Activated CD4-positive, alpha-beta T cell treated with anti-CD3 and anti-CD28 coated beads, Interleukin-2, amount 10 ng/mL, durations not matched to agents 7 days and 5 days (primary cell): ENCODE measurements at places on chromosomes 3 and 15. TPM values are rescaled to one million over a fixed set of nuclear protein-coding genes. Genes with fewer than 3 reads are reported as not detected.

DNA sequence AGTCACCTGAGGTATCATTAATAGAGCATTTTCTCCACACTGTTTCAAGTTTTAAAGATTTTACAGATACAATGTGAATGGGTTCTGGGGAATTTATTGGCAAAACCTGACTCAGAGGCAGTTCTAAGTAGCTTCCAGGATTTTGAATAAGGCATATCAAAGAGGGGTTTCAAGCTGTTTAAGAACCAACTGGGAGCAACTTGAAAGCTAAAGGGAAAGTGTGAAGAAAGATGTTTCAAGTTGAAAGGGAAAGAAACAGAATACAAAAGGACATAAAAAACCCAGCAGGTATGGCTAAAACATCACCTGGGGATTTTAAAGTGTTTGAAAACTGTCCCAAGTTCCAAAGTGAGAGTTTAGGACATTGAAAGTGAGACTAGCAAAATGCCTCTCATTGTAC lies 17.8 kb upstream of the SERPINI2 start:
- DNase-seq = no peak

DNA sequence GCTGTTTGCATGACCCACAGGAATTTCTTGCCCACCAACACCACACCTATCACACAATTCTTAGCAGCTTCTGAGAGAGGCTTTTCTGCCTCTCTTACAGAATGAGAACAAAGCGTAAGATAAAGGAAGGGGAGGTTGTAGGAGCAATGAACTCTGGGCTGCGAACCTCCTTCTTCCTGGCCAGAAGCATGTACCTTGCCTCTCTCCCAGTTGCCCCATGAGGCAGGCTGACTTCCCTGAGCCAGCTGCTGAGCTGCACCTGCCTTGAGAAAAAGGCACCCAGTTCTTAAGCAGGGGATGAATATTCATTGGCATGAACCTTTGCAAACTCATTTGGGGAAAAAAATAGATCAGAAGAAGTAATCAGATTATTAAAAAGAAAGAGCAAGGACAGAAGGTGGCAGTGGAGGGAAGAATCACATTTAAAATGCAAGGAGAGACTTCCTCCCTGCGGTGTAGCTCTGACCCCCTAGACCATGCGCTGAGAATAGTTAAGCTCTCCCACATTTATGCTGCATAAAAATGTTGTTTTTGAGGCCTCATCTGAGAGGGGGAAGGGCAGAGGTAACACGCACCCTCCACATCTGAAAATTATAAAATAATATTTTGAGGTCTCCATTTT lies 304.8 kb downstream of the EPHB1 start:
- DNase-seq = no peak

DNA sequence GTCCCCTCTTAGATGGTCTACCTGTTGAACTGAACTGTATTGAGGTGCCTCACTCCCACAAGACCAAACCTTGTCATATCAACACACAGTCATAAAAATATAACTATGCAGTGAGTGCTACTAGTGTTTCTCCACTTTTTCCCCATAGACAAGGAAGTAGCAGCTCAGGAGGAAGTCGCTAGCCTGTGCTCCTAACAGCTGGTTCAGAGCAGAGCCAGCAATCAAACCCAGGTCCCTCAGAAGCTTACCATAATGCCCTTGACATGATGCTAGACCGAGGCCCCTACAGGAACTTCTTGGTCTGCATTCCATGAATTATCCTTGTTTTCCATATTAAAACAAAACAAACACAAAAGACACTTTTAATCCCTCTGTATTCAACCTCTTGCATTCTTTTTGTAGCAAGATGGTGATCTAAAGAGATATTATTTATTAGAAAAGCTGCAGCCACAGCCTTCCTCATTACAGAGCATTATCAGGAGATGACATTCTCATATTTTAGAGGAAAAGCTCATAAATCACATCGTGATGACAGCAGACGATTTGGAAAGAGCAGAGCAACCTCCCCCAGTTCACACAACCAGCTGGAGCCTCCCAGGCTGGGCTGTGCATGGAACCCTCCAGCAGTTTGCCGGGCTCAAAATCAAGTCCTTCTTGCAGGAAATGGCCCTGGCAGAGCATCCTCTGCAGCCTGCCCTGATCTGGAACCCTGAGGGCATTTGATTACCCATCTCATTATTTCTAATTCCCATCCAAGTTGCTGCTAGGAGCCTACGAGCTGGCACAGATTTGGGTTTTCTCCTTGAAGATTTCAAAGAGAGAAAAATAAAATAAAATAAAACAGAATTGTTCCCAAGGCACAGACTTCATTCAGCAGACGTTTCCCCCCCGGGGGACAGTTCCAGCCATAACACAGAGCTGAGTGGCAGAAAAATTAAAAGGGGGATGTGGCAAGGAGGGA lies 118.8 kb downstream of the SRGAP3 start:
- no peak for DNase-seq

DNA sequence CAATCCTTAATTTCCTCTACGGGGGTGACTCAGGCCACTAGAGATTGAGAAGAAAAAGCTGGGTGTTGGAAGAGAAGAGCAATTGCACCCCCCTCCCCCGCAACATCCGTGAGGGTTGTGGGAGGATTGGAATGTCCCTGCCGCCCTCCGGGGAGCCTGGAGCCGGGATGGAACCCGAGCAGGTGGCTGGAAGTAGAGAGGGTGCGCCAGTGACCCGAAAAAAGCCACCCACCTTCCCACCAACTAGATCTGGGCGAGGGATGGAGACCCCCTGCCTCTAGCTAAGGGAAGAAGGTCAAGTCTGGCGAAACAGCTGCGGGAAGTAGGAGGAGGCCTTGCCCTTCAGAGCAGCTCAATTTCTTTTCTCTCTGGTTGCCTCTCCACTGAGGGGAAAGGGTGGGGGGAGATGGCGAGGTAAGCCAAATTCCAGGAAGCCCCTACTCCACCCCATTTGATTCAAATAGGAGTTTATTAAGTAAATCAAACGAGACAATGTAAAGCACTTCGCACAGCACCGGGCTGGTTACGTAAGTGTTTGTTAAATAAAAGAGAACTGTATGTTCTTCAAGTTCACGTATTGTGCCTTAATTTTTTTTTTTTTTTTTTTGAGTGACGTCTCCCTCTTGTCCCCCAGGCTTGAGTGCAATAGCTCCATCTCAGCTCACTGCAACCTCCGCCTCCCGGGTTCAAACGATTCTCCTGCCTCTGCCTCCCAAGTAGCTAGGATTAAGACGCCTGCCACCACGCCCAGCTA lies 1.1 kb upstream of the WWTR1 start:
- no peak for DNase-seq

GRCh38 chr15:62618432-62618831 lies 424.1 kb upstream of the TPM1 start:
- no peak for DNase-seq

GRCh38 chr3:190862209-190863118 lies at the start of gene GMNC:
Gene GMNC, minus strand, starts transcription at chr3:190862694. Its CDS starts 79 bp downstream, at chr3:190862615.
- peak; percentile 40 for DNase-seq

GRCh38 chr15:99674279-99674678 lies 59.0 kb downstream of the LYSMD4 start:
- no peak for DNase-seq

GRCh38 chr3:64331605-64332004 lies 106.3 kb upstream of the PRICKLE2 start:
- no peak for DNase-seq

DNA sequence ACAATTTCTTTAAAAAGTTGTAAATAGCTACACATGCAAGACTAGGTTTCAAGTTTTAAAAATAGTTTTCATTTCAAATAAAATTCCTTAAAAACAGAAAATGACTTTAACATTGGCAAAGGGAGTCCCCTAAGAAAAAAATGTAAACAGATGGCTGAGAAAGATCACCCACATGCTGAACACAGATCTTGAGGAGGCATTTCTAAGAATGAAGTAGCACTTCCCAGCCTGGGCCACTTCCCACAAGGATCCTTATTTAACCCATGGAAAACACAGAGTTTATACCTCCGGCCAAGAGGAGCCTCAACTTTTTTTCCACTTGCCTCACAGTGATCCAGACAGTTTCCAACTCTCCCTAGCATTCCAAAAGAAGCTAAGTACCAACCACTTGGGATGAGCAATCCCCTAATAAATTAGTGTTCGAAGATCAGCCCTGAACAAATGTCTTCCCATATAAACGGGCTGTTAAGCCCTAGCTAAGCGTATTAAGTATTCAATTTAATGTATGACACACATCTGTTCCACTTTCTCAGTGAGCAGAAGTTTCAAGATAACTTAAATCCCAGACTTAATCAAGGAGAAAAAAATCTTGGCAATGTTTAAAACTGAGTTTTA lies 61.4 kb downstream of the GADL1 start:
- DNase-seq = no peak

DNA sequence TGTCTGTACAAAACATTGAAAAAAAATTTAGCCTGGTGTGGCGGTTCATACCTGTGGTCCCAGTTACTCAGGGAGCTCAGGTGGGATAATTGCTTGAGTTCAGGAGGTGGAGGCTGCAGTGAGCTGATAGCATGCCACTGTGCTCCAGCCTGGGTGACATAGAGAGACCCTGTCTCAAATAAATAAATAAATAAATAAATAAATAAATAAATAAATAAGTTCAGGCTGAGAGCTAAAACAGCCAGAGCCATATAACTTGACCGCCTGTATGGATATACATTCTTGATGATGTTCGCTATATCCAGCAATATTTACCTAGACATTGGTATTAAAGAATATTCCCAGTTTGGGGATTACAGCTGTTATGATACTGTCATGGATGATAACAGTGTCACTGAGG lies 146.9 kb downstream of the KCNH8 start:
- DNase-seq = no peak

DNA sequence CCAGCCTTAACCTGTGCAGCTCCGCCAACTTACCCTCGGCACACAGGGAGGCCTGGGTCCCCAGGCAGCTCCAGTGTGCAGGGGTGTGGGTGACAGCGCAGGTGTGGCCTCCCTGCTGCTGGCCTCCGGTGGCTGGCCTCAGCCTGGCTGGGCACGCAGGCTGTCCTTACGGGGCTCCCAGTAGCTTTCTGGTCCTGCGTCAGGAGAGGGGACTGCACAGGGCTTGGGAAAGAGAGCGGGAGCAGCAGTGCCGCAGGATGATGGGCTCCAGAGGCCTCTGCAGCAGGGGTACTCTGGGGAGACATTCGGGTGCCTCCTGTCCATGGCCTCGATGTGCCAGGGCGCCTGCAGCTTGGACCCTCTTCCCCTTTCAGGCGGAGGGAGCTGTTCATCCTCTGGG lies 9.4 kb downstream of the APBA2 start:
- no peak for DNase-seq

- DNase-seq = no peak
Measured at GRCh38 chr15:70084461-70084860, 13.3 kb downstream of the TLE3 start.

DNA sequence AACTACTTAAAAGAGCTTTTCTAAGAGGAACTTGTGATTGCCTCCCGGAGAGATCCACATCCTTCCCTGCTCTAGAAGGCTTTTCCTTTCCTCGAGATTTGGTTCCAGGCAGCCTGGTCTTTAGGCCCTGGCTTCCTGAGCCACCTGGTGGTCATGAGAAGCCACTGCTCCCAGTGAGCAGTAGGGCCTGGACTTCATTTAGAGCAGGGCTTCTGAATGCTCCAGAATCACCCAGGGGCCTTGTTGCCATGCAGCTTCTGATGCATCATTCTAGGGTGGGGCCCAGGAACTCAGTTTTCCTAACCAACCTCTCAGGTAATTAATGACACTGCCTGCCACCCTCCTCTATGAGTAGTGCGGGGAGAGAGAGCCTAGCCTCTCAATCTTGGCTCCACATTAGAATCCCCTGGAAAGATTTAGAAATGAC lies 29.6 kb downstream of the PSMD6 start:
- DNase-seq = peak; percentile 60

DNA sequence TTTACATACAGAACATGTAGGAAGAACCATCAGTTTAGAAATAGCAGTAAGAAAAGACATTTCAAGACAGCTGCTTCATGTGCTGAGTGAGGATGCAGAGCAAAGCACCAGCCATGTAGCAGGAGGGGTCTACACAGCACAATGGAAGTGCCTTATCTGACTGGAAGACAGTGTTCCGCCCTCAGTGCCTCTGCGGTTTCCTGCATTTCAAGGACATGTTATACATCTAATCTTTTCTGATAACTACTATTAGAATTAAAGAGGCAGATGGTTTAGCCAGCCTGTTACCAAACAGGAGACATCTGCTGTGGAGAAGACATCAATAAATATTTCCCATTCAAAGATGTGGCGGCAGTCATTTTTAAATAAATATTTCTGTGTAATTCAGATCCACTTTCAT lies 10.6 kb downstream of the LSG1 start:
- DNase-seq = no peak

GRCh38 chr3:171049861-171050444 lies 23.4 kb upstream of the SLC2A2 start:
- DNase-seq = peak; percentile 60

DNA sequence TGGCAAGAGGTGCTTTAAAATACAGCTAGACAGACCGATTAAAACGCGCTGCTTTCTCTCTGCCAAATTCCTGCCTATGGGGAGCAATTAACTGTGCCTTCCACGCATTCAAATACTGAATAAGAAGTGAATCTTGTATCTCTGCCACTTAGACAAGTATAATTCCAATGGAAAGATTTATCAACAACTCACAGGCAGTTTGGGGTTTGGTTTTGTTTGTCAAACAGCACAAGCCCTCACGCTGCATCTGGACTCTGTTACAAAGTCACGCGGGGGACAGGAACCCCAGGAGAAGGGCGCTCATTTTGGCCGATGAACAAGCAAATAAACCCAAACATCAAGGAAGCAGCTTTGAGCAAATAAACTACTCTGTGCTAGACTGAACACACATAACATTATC lies 61.8 kb upstream of the TMCO5A start:
- DNase-seq = no peak

GRCh38 chr3:7158516-7158915 lies 297.6 kb downstream of the GRM7 start:
- DNase-seq = no peak

- no peak for DNase-seq
Measured at GRCh38 chr15:29873947-29874411, 51.7 kb upstream of the TJP1 start.

GRCh38 chr3:46719044-46719565 lies 1.4 kb upstream of the PRSS50 start:
- DNase-seq = no peak

DNA sequence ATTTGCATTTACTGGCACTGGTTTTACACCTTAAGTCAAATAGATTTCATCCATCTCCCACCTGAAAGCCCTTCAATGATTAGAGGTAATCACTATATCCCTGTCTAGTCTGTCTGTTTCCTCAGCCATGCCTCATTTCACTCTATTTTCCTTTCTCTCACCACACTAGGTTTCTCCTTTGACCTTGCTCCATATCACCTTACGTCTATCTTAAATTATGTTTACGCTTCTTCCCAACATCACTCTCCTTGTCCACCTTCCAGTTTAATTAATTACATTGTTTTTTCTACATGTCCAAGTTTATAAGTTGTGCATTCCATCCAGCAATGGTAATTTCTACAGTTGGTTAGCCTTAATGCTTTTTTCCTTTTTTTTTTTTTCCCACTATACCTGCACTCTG lies 396.7 kb upstream of the PDZRN3 start:
- DNase-seq = no peak

The CCR9 gene
- total RNA-seq = 0.15 TPM

The CYP1A1 gene
- total RNA-seq = 2.9 TPM

The DZIP3 gene
- 13.8 TPM for total RNA-seq

The MCF2L2 gene
- 3.6 TPM for total RNA-seq

The ZNF80 gene
- 0.10 TPM for total RNA-seq

The CPA3 gene
- not detected for total RNA-seq

The PLA2G4E gene
- not detected for total RNA-seq

The PLSCR2 gene
- 0.35 TPM for total RNA-seq

The IL12A gene
- total RNA-seq = not detected

The PLA2G4D gene
- total RNA-seq = not detected

The NECTIN3 gene
- 3.9 TPM for total RNA-seq

The PRR20G gene
- not detected for total RNA-seq

The ATP13A3 gene
- total RNA-seq = 73.8 TPM

The SLC25A36 gene
- 35.6 TPM for total RNA-seq

The ACOX2 gene
- total RNA-seq = not detected
